EL (cell line): ENCODE measurements at places on chromosomes 5 and 9.

DNA sequence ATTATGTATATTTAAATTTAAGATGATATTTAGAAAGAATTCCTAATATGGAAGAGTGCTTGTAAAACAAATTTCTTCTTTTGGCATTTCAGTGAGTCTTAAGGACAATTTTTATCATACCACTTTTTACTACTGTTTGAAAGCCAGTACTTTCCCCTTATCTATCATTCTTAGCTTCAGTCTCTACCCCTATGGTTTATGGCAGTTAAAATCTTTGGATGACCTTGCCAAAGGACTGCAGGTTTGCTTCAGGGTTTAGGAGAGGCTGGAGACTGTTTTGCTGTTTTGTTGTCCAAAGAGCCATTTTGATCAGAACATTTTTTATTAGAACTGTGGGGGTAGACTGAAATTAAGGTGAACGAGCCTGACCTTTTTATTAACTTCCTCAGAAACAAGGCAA, 30.8 kb downstream of the SLC38A9 start:
- no peak for DNase-seq

DNA sequence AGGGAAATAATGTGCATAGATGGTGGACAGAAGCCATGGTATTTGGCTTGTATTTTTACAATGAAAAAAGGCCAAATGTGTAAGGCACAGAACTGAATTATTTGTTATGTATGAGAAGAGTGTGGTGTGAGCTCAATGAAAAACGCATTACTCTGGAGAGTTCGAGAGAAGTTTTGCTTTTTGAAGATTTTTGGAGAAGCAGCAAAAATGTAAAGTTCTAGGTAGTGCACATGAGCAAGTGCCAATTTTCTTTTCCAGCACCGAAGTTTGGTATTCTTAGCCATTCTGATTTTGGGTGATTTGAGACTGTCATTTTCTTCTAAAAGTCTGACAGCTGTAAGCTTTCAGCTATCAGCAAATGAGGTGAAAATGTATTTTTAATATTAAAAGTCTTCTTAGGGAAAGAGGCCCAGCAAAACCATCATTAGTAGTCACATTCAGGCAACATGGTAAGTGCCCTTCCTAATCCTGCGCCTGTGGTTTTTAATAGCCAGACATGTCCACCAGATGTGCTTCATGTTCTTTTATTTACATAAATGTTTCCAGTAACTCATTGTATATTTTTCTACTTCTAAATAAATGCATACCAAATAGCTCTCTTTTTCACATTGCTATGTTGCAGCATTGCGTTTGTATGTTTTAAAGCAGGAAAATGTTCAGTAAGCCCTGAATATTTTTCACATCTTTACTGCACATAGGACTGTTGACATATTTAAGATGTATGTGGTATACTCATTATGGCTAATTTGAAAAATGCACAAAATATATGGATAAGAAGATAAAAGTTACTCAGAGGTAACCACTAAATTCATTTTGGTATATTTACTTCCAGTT, 50.4 kb downstream of the RASGRF2 start:
- no peak for DNase-seq

- DNase-seq, result peak; percentile 88
Measured at GRCh38 chr5:34487159-34487879, 168.8 kb upstream of the RAI14 start.

- DNase-seq, result no peak
Measured at GRCh38 chr9:107090218-107090617, 192.9 kb upstream of the RAD23B start.

DNA sequence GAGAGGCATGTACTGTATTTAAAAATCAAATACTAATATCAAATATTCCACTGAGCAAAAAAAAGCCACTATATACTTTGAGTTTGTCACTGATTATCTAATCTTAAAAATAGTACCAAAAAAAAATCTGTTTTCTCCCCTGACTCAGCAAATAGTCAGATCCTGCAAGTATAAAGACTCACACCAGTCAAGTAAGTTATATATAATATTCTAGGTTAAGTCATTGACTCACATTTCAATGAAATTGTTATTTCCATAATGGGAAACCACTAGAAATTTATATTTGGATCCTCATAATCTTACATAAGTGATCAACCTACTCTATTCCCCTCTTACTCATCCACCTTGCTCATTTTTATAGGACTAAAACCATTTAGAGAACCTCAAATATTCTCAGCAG, 447.2 kb upstream of the MEF2C start:
- DNase-seq, result no peak

- DNase-seq, result peak; percentile 34
Measured at GRCh38 chr9:130607640-130608420, 28.5 kb downstream of the FUBP3 start.

DNA sequence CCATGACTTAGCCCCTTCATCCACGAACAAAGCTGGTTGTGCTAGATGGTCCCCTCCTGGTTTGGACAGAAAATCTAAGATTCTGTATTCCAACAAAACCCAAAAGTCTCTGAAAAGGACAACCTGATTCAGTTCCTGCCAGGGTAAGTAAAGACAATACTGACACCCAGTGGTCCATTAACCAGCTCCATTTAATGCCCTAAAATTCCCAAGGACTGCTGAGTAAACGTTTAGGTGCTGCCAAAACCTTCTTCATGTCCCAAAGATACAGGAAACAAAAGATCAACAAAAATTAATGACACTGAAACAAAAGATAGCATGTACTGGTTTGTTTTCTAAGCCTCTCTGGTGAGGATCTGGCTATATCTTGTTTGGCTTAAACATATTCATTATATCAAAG, 25.3 kb upstream of the PPP1R2B start:
- DNase-seq, result no peak

DNA sequence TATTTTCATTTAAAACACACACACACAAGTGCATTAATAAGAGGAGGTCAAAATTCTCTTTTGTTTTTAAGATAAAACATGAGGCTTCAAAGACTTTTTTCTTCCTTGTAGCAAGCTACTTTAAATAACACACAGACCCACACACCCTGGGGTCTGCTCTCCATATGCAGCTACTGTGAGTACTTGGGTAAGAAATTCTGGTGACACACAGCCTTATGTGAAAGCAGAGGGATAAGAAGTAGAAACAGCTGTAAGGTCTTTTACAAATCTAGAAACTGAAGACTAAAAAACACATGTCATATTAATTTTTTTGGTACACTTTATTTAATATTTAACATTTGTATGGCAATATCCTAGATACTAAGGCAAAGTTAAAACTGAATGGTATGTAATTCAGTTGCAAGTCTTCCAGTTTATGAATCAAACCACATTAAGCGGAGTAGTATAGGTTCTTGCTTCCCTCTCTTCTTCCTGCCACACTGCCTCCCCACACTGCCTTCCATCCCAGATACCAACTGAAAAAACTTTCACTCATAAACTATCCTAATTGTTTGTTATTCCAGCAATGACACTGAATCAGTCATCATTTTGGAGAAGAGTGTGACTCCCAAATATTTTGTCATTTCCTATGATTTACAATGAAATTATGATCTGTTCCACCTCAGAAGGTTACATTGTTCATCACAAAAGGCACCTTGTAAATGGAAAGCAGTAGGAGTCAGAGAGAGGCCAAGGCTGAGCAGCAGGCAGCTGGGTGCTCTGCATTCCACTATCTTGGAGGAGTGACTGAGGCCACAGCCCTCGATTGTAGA, 92.0 kb downstream of the PLCXD3 start:
- peak; percentile 43 for DNase-seq

DNA sequence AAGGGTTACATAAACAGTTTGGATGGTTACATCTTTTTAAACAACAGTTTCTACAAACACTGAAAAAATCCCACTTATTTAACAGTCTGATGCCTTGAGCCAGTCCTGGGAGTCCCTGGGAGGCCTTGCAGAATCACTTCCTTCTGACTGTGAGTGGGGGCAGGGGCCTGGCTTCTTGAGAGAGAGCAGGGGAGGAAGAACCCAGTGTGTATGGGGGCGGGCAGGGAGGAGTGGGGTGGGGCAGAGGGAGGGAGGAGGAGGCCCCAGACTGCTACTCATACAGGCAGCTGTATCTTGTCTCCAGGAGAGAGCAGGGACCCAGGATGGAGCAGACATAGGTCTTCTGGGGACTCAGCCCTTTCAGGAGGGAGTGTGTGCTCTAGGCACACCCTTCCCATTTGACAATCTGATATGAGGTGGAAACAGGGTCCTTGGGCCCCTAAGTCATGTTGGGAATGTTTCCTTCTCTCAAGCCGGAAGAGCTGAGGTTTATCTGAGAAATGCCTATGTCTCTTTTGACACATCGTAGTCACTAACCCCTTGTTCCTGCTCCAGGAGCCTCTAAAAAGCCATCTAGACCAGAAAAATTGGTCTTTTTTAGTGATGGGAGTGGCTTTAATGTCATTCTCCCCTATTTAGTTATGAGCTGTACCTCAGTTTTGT, 52.8 kb downstream of the IRF1 start:
- DNase-seq, result peak; percentile 94

GRCh38 chr9:115689331-115689730, 464.3 kb upstream of the PAPPA start:
- DNase-seq, result no peak

GRCh38 chr9:123686131-123686828, 243.6 kb downstream of the DENND1A start:
- DNase-seq, result no peak

GRCh38 chr9:60545878-60546385, 368.3 kb upstream of the SPATA31A5 start:
- DNase-seq, result no peak

- DNase-seq, result no peak
Measured at GRCh38 chr5:15669826-15670225, 169.8 kb downstream of the FBXL7 start.

- DNase-seq, result no peak
Measured at GRCh38 chr5:86124333-86124732, 493.4 kb upstream of the COX7C start.

- no peak for DNase-seq
Measured at GRCh38 chr5:127031147-127031862, 947 bp upstream of the MARCHF3 start.

GRCh38 chr5:137842296-137842695, 25.4 kb upstream of the MYOT start:
- no peak for DNase-seq

DNA sequence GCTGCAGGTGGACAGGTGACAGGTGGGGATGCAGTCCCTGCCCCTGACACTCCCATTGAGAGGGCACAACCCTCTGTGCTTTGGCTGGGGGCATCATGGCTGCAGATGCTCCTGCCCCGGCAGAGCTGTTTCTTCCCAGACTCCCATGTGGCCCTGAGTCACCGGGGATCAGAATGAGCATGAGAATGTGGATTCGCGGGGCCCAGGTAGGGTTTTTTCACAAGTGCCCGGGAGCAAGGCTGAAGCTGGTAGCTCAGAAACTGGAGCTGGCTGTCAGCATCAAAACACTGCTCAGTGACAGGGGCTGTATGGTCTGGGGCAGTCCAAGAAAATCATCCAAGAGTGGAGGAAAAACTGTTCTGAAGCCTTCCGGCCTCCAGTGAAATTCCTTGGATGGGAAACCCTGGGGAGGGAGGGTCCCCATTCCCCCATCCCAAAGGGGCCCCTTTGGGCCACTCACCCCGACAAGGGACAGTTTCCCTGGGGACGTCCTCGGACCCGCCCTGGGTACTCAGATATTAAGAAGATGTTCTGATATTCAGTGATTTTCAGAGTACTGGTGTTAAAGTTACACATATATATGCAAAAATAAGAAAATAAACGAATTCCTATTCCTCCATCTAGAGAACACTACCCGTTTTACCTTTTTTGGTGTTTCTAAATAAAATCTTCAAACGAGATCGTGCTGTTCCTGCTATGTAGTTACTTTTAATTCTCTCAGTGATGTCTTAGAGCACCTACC, 120.1 kb upstream of the LPCAT1 start:
- DNase-seq, result no peak

DNA sequence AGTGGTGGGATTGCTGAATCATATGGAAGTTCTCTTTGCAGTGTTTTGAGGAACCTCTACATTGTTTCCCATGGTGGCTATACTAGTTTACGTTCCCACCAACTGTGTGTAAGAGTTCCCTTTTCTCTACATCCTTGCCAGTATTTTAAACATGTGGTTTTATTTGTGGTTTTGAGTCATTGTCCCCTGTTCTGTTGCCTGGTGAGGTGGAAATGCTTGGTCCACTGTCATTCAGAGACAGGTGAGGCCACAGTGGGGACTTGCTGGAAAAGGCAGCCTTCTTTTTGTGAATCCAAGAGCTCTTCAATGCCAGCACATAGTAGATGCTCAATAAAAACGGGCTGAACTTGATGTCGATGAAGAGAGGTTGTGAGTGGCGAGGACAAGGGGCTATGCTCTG, 44.2 kb downstream of the SH3PXD2B start:
- DNase-seq, result peak; percentile 40

- no peak for DNase-seq
Measured at GRCh38 chr5:1467341-1468246, 22.4 kb upstream of the SLC6A3 start.

DNA sequence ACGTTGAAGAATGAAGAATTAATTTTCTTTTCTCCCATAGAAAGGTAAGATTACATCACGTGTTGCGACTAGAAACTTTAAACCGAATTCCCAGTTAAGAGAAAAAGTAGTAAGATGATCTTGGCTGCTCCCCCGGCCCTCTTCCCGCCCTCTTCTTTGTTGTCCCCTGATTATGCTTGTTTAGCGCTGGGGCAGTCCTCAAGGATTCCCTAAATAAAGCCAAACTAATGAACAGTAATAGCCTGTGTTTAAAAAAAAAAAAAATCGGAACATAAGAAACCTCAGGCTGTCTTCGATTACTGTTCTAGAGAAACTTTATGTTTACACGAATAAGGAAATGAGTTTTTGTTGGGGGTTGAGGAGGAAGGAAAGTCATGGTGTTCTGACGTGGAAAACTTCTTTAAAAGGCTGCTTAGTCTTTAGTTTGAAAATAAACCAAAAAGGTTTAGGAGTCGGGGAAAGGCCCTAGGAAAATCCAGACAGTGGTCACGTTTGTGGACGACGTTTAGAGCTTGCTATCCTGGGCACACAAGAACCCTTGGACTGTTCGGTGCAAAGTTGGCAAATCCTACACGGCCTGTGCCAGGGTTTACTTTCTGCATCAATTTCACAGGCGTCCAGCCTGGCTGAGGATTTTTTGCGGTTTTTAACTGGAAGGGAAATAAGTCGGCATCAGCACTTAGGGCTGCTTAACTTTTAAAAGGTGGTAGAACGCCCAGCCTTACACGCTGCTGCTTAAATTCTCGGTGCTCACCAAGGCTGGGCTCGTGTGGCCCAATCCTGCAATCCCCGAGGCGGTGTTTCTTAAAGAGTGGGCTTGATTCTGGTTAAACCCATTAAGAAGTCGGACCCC, 1.1 kb upstream of the MAT2B start:
- DNase-seq, result peak; percentile 58
